ENCODE measurements at places on chromosomes 3 and 15.

- DNase-seq = no peak
Measured at GRCh38 chr15:31259562-31260252, 66.9 kb upstream of the KLF13 start.

DNA sequence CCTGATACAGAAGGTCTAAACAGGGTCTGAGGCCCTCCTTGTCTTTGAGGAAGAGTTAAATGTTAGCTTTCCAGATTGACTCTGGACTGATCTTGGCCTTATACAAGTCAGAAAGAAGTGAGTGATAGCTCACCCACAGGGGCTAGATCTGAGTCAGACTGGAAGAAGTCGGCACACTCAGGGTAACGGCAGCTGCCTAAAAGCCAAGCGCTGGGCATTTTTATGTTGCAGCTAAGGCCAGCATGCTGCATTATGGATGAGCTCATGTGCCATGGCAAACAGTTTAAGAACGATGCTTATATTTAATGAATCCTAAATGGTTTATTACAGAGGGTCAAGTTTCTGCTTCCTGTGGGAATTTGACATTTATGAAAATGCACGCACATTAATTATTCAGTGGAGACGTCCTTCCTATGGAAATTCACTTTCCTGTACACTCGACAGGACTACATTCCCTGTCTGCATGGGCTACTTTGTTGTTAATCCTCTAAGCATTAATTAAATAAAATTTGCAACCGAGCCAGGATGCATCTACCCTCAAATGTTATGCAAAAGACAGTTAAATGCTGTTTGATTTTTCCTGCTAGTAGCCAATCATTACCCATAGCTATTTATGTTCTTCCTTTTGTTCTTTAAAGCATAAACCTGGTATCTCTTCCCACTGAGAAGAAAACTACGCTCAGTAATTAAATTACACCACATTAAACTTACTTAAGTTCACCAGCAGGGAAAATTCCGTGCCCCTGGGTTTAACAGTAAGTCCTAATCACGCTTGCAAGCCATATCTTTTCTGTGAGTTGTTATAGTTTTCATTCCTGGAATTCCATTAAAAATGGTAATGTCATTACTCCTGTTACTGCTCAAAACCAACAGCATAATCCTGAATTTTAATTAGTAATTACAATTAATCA lies 762.7 kb upstream of the CFAP20DC start:
- DNase-seq = no peak

DNA sequence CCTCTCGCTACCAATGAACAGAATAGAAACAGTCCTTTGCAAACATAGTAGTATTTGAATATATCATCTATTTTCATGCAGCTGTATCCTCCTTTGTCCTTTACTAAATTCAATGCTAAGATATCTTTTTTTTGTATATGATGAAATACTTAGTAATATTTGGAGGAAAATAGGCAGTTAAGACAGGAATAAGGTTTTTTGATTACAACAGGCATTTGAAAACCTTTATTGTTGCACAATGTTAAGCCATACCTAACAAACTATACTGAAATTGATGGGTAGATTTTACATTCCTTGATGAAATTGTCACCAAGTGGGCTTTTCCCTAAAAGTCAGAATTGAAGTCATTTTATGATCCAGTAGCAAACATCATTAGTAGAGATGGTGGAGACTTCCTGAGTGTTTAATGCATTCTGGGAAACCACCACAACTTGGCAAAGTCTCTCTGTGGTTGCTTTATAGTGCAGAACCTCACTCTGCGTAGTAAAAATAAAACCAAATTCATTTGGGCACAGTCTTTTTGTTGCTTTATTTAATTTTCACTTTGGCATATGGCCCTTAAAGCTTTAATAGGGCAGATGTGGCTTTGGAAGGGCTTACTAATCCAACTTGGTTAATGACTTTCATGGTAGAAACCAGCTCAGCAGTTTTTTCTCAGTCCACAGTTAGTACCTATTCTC lies 216.0 kb downstream of the DIPK2A start:
- DNase-seq = no peak

- no peak for DNase-seq
Measured at GRCh38 chr15:28868744-28869345, 16.9 kb upstream of the APBA2 start.

DNA sequence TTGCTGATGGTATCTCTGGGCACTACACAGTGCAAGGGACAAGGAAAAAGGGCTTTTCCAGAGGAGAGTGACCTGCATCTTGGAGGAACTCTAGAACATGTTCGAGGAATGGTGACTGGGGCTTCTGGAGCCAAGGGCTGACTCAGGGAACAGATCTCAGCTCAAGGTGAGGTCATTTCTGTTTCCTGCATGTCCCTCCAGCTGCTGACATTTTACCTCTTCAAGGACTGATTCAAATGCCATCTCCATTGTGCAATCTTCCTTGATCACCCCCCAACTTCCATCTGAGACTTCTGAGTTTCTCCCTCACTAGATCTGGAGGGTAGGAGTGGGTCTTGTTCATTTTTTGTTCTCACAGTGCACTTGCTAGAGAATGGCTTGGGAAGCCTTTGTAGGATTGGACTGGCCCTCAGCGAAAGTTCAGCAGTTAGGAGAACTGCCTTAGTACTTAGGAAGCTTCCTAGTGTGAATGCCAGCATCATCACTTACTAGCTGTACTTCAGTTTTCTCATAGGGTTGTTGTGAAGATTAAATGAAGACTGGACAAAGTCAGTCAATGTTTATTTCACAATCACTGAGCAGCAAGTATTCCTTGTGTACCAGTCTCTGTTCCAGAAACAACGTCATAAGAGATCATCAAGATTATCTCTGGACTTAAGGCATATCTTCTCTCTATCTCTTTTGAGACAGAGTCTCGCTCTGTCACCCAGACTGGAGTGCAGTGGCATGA lies 2.6 kb upstream of the IDH3A start:
- no peak for DNase-seq

GRCh38 chr3:130866327-130866726 lies 27.6 kb upstream of the ATP2C1 start:
- no peak for DNase-seq

GRCh38 chr3:81352867-81353266 lies 408.6 kb downstream of the GBE1 start:
- no peak for DNase-seq

GRCh38 chr3:167874671-167875372 lies 139.3 kb downstream of the SERPINI1 start:
- DNase-seq = no peak

GRCh38 chr3:29263476-29263875 lies 17.4 kb upstream of the RBMS3 start:
- DNase-seq = no peak

GRCh38 chr15:77097921-77098320 lies 27.0 kb upstream of the TSPAN3 start:
- DNase-seq = no peak

GRCh38 chr15:70172566-70173225 lies 75.0 kb upstream of the TLE3 start:
- no peak for DNase-seq

- DNase-seq = no peak
Measured at GRCh38 chr3:32261545-32261944, 23.1 kb downstream of the CMTM8 start.

GRCh38 chr3:58215317-58216025 lies 4.7 kb upstream of the DNASE1L3 start:
- no peak for DNase-seq

DNA sequence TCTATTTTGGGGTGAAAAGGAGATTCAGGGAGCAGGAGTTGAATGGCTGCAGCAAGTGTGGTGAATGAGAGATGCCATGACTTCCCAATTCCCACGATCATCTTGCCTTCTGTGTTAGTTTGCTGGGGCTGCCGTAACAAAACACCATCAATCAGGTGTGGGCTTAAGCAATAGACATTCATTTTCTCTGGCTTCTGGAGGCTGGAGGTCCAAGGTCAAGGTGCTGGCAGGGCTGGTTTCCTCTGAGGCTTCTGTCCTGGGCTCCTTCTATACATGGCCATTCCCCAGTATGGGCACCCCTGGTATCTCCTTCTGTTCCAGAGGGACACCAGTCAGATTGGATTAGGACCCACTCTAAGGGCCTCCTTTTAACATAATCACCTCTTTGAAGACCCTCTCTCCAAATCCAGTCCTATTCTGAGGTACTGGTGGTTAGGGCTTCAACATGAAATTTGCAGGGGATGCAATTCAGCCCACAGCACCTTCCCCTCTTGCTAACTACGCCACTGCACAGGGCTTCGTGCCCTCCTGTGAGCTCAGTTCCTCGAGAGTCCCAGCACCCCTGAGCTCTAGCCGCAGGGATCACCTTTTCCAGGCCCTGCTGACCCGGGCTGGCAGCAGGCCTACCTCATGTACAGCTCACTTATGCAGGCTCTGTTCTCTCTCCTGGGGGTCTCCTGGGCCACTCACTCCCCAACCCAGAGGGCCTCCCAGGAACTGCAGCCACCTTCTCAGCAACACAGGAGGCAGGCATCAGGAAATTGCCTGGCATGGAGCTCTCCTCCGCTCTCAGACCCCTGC lies 37.3 kb upstream of the SLC6A11 start:
- no peak for DNase-seq

Data from frontal cortex (tissue), 4 donors.